ENCODE measurements at places on chromosomes 3 and 15.

DNA sequence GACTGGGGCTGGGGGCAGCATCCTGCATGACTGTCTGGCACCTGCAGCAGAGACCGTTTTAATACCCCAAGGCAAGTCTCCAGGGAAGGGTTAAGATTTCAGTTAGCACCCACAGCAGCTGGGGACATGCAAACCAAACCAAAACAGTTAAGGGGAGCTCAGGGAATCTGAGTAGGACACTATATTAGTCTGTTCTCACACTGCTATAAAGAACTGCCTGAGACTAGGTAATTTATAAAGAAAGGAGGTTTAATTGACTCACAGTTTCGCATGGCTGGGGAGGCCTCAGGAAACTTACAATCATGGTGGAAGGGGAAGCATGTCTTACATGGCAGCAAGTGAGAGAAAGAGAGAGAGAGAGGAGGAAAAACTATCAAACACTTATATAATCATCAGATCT is 25.3 kb downstream of the GALNT15 start:
- DNase-seq: no peak

DNA sequence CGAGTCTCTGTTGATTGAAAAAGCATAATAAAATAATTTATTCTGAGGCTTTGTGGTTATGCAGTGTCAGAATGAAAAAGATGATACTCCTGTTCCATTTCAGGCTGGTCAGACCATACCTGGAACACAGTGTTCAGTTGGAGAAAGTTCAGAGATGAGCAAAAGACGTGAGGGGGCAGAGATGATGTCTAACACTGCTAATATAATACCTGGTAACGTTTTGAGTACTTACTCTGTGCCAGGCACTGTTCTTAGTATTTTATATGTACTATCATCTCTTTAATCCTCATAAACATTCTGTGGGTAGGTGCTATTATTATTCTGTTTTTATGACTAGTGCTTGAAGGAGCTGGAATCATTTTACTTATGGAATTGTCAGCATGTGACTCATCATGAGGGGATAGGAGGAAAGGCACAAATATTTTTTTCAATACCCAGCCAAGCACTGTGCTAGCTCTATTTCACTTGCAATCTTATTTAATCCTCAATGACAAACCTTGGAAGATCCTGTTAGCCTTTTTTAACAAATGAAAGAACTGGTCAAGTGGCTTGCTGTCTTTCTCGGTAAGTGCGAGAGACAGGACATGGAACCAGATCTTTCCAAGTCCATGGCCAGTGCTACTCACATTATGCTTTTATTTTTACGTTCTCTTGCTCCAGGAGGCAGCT is 31.8 kb downstream of the IQGAP1 start:
- no peak for DNase-seq

GRCh38 chr3:178456621-178457285 is 79.5 kb upstream of the KCNMB2 start:
- no peak for DNase-seq

DNA sequence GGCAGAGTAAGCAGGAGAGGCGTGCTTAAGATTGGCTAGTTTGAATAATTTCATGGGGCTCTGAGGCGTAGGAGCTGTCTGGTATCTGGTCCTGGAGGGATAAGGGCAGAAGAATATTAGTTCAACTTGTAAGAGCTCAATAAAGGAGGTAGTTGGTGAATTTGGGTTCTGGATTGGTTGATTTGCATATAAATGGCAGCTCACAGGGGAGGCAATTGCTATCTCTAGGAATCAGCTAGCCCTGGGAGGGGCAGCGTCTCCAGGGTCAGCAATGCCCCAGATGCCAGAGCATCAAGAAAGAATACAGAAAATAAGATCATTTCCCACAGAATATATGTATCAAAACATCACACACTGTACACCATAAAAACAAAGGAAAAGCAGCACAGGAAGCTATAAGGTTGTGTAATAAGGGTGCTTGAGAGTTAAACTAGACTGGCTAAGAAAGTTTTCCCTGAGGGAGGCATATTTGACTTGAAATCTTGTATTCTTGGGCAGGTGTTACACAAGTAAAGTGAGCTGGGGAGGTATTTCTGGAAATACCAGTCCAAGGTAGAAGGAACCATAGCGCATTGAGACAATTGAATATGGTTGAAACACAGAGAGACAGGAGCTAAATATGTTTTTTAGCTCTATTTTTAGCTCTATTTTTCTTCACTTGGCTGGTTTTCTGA is 6.1 kb downstream of the MOBP start:
- DNase-seq: no peak

GRCh38 chr15:93384886-93385285 is 295.9 kb upstream of the RGMA start:
- peak; percentile 12 for DNase-seq

- DNase-seq: no peak
Measured at GRCh38 chr15:70284438-70285214, 186.9 kb upstream of the TLE3 start.

DNA sequence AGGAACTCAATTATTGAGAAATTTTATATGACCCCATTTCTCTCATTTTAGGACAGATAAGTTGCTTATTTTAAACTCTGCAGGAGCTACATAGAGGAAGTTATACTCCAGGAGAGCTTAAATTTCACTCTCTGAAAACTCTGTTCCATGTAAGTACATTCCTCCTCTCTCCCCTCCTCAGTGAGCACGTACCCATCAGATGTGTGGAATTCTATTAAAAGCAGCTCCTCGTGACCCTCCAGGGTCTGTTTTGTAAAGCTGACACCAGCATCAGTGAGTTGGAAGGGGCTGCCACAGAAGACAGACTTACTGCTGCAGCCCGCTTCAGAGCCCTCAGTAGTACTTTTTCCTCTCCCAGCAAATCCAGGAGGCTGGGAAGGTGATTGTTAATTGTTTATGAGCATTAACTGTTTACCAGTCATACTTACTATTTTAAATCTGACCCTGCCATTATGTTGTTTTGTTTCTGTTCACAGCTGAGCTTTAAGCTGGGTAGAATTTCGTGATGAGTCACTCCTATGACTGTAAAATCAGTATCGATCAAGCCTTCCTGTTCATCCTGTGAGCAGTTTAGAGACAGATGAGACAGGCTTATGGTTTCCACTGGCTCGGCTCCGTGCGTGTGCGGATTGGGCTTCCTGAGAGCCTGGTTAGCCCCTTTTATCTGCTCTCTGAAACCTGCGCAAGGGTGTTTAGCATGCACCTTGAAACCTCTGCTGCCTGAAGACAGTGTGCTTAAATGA is 20.4 kb downstream of the IGF1R start:
- DNase-seq: no peak

- DNase-seq: no peak
Measured at GRCh38 chr3:149621218-149622005, 36.4 kb downstream of the WWTR1 start.

DNA sequence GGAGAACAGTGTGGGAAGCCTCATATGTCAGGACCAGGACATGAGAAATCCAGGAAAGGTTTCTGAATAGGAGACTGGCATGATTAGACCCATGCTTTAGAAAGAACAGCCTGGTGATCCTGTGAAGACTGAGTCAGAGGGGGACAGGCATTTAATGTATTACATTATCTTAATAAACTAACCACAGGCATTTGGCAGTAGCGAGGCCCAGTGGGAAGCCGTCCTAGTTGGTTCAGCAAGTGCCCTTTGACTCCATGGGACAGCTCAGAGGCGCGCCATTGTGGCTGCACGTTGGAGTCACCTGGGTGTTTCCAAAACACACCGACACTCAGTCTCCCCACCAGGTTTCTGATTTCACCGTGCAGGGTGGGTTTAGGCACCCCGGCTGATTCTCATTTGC is 90.5 kb upstream of the DGKG start:
- DNase-seq: no peak

DNA sequence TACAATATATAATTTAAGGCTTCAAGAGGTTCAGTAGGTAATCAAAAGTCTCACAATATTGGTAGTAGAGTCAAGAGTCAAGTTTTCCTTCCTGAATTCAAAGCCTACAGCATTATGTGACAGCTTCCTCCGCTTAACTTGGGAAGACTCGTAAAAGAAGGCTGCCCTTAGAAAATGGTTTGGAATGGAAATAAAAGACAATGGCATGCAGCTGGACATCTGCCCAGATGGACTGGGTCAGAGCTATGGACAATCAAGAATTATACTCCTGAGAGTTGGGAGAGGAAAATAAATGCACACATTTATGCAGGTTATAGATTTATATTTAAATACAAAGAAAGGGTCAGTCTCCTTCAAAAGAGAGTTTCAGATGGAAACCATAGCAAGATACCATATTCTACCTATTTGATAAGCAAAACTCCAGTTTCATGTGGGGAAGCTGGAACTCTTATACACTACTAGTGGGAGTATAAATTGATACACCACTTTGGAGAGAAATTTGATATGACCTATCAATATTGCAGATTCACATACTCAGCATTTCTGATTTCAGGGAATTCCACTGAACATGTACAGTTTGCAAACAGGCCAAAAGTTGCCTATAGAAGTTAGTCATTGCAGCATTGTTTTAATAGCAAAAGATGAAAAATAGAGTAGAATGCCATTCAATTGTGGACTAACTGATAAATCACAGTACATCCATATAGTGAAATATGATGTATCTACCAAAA is 6.1 kb downstream of the CRYBG3 start:
- no peak for DNase-seq

DNA sequence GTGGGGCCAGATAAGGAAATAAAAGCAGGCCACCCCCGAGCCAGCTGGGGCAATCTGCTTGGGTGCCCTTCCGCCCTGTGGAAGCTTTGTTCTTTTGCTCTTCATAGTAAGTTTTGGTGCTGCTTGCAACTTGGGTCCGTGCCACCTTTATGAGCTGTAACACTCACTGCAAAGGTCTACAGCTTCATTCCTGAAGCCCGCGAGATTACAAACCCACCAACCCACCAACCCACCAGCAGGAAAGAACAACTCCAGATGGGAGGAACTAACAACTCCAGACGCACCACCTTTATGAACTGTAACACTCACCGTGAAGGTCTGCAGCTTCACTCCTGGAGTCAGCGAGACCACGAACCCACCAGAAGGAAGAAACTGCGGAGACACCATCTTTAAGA is 84.2 kb upstream of the ARRDC4 start:
- DNase-seq: no peak

- DNase-seq: no peak
Measured at GRCh38 chr3:28317438-28318022, 31.0 kb upstream of the ZCWPW2 start.

GRCh38 chr3:27194861-27195483 is 174.2 kb downstream of the NEK10 start:
- DNase-seq: no peak

DNA sequence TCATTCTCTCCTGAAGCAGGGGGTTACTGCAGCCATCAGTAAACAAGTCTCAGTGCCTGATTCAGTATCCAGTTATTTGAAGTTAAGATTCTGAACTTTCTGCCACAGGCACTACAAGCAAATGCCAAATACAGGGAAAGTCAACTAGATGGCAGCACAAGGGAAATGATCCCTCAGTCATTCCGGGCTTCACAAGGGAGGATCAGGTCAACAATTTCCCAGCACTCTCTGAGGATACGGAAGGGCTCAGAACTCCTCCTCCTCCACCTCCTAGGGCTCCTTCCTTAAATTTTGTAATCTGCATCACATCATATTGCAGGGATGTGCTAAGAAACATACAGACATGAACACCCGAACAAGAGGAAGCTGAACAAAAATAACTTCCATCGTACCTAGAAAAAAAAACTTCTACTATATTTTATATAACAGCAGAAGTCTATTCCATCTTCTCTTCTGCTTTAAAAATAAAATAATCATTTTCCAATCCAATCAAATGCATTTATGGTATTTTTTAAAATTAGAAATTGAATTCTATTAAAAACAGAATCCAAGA is 187.1 kb downstream of the FMN1 start:
- no peak for DNase-seq

DNA sequence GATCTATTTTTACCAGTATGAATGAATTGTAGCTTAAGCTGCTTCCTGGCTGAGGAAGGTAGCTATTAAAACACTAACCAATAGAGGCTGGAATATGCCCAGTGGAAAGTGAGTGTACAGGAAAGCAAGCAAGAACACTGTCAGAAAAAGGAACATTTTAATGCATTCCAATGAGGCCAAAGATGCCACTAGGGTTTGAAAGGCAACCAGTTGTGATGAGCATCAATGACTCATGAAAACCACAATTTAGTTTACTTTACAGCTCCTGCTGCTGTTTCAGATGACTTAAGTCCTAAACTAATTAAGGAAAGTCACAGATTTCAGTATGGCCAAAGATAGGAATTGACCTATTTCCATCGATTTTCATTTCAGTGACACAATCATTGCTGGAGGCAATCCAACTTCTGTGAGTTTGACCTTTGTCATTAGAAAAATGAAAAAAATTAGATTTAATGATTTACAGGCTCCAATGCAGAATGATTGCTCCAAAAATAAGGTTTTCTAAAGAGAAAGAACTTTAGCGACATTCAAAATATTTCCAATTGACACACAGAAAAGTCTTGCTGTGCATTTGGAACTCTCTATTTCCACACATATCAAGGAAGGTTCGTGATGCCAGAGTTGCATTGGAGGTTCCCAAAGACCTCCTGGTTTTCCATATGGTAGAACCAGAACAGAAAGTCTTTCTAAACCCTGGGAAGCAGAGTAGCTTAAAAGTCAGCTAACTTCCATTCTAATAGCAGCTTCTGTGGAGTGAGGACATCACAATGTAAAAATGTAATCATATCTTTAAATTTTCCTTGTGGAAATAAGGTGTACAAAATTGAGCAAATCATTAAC is 103.0 kb downstream of the SUCNR1 start:
- DNase-seq: no peak

- DNase-seq: no peak
Measured at GRCh38 chr15:78157203-78157602, 8.0 kb downstream of the IDH3A start.

- DNase-seq: no peak
Measured at GRCh38 chr15:70823196-70823595, 30.8 kb downstream of the LARP6 start.

- DNase-seq: no peak
Measured at GRCh38 chr3:128356822-128357221, 109.9 kb downstream of the DNAJB8 start.

- no peak for DNase-seq
Measured at GRCh38 chr15:65409036-65409631, 13.6 kb downstream of the IGDCC4 start.

DNA sequence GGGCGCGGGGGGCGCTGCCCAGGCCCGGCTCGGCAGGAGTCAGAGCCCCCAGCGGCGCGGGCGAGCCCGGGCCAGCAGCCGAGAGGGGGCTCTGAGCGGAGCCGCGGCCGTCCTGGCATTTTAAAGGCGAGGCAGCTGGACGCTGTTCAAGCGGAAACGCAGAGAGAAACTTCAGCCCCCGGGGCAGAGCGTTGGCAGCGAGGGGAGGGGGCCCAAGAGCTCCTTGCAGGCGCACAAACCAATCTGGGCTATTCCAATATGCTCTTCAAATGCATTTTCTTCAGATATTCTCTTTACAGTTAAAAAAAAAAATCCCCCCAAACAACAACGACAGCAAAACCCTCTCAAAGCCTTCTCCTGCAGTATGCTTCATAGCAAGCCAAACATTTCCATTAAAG is at the start of gene CTXND1:
Gene CTXND1, minus strand, starts transcription at position 93 of the 398 bp plus-strand sequence. CDS start 50,264 bp downstream, outside the sequence.
- DNase-seq: no peak

- no peak for DNase-seq
Measured at GRCh38 chr15:85172846-85173490, 191.3 kb downstream of the PDE8A start.

GRCh38 chr15:65583701-65584100 is 27.2 kb downstream of the INTS14 start:
- no peak for DNase-seq

- DNase-seq: no peak
Measured at GRCh38 chr3:10515396-10515795, 10.0 kb upstream of the ATP2B2 start.

GRCh38 chr15:81211376-81211775 is 14.7 kb downstream of the IL16 start:
- no peak for DNase-seq

- peak; percentile 41 for DNase-seq
Measured at GRCh38 chr15:77695961-77696582, 63.4 kb upstream of the LINGO1 start.
